ENCODE measurements at places on chromosomes 12 and 14.

DNA sequence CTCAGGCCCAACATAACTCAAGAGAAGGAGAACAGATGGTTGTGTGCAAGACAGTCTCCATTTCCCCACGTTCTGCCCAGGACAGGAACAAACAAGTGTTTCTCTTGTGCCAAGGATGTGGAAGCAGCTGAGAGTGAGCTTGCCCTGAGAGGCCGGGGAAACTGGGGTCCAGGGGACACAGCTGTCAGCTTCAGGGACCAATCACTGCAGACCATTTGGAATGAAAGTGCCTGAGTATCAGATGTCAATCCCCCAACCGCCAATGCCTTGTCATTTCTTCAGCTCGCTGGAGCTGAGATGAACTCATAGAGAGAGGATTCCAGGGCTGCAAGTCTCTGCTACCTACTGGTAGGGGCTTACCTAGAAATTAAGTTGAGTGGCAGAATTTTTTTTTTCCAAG is 71.9 kb upstream of the METAP2 start:
- DNase-seq, result no peak

- no peak for DNase-seq
Measured at GRCh38 chr14:59776468-59776867, 94.1 kb downstream of the RTN1 start.

- DNase-seq, result no peak
Measured at GRCh38 chr14:104147346-104148125, 9.1 kb downstream of the KIF26A start.

- peak; percentile 27 for DNase-seq
Measured at GRCh38 chr14:30214461-30215090, 286.9 kb upstream of the PRKD1 start.

DNA sequence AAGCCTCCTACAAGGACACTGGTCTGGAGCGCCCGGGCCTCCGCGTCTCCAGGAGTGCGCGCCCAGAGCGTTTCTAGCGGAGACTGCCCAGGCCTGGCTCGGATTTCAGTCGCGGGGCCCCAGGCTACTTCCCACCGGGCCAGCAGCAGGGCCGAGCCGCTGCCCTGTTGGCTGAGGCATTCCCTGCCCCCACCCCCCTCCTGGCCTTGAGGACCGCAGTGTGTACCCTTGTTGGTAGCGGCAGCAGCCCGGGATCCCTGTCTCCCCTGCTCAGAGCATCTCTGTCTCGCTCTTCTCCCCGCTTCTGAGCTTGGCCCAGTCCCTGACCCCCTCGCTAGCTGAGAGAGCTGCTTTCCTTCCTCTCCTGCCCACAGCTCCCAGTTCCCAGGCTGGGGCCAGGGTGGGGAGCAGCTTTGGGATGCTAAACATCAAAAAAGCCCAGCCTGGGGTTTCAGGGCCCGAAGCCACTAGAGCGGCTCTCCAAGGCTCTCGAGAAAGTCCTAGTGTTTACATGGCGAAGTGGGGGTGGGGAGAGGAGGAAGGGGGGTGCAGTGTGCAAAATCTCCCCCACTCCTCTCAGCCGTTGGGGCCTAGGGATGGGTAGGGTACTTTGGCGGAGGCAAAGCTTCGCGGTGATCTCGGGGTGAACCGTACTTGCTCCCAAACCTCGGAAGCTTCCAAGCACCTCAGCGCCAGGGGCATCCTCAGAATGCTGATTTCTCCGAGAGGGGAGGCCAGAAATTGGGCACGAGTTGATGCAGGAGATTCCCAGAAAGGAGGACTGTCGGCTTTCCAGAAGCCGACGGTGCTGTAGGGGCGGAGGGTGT is 6.4 kb downstream of the NKX2-1 start:
- DNase-seq, result no peak

DNA sequence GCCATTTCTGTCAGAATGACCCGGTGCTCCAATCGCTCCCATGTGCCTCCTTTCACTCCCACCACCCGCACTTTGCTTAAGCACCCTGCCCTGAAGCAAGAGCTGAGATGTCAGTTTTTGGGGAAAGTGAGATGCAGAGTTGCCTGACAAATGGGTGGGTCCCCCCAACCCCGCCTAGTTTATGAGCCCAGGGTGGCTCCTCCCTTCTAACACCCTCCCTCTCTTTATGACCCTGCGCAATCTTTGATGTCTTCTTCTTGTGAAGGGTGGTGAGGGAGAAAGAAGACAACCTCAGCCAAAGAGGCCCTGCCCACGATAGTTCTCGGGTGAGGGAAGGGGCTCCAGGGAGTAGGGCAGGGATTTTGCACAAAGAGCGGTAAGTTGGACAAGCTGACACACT is 89.5 kb upstream of the HOXC13 start:
- DNase-seq, result no peak

- no peak for DNase-seq
Measured at GRCh38 chr12:8819666-8819980, 2.8 kb upstream of the A2ML1 start.

DNA sequence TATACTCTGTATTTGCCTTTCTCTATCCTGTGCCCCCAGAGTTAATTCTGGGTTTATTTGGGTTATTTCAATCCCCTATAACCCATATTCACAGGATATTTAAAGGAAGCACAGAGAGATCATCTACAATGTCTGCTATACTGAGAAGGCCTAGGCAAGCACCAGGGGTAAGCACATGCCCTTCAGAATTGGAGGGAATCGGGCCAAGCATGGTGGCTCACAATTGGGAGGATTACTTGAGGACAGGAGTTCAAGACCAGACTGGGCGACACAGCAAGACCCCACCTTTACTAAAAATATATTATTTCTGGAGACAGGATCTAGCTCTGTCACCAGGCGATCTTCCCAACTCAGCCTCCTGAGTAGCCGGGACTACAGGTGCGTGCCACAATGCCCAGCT is 11.3 kb downstream of the FOXN3 start:
- no peak for DNase-seq

DNA sequence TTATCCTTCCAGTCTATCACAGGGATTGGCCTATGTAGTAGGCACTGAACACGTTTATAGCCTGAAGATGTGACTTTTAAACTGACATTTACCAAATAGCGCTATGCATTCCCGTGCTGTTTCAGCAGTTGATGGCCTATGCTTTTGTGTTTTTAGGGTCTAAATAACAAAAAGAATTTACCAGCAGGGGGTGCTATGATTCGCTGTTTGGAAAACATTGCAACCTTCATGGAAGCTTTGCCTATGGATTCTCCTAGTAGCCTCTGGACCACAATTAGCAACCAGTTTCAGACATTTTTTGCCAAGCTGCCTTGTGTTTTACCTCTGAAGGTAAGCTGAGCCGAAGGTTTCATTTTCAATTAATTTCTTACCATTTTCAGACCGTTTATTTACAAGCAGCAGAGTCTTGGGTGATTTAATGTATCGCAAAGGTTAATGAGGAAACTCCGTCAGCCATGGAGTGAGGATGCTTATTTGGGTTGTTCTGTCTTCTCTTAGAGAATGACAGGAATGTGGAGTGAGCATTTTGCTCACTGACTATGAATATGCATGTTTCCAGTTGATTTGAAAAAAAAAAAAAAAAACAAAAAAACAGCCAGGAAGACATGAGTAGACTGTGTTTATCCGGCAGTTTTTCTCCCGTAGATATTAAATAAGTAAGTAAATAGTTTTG is 133.1 kb downstream of the PRIMA1 start:
- DNase-seq, result no peak

- DNase-seq, result no peak
Measured at GRCh38 chr12:95126076-95126475, 52.7 kb upstream of the NR2C1 start.

GRCh38 chr12:46473634-46474329 is 101.2 kb upstream of the SLC38A2 start:
- DNase-seq, result no peak

GRCh38 chr12:54725233-54725843 is 77.2 kb upstream of the DCD start:
- peak; percentile 5 for DNase-seq

- DNase-seq, result no peak
Measured at GRCh38 chr14:32349322-32349721, 20.2 kb downstream of the AKAP6 start.

DNA sequence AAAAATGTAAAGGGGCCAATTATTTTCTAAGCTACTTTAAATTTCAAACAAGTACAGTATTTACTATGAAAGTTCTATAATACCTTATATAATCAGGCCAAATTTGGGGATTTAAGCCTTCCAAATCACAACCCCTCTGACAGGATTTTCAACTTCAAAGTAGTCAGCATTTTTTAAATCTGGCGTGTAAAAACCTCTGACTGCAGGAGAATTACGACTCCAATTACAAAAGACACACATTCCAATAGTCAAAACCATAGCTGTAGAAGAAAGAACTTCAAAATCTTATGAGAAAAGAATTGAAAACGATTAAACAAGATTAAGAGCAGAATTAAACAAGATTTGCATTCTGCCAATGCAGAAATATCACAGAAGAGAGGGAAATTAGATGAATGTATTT is 12.7 kb downstream of the OSBPL8 start:
- no peak for DNase-seq

DNA sequence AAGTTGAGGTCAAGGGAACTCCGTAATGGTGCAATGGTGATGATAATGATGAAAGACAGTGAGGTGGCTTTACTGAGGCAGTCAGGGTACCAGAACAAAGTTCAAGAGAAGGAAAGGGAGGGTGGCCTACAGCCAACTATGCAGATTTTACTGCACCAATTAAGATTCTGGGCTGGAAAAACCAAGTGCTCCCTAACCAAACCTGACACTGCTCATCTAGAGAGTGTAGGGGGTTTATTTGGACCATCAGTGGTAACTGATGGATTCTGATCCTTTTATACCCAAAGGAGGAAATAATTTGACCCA is 387 bp downstream of the LRRC9 start:
- no peak for DNase-seq

GRCh38 chr12:120381752-120382419 is 12.9 kb upstream of the MSI1 start:
- DNase-seq, result no peak

DNA sequence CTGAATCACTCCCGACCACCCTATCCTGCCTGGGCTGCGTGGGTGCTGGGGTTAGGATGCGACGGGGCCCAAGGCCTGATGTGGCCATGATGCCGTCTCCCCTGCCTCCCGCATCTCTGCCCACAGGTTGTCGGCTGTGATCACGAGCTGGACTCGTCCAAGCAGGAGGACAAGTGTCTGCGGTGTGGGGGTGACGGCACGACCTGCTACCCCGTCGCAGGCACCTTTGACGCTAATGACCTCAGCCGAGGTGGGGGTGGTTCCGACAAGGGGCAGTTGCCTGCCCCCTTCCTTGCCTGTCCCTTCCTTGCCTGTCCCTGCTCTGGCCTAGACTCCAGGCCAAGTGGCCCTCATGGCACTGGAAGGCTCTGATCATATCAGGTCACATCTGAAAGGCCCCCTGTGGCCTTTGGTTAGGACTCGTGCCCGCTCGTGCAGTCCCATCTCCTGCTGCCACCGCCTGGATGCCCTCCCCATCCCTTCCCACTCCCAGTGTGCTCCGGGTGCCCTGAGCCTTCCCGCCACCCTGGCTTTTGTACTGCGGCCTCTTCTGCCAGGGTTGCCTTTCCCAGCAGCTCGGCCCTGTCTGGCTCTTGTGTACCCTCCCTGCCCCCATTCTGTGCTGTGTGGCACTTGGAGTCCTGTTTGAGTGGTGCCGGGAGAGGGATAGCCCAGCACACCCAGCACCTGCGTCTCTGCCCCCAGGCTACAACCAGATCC is 13.6 kb downstream of the PAPLN start:
- no peak for DNase-seq

- DNase-seq, result no peak
Measured at GRCh38 chr14:64417055-64417770, 29.1 kb downstream of the MTHFD1 start.

DNA sequence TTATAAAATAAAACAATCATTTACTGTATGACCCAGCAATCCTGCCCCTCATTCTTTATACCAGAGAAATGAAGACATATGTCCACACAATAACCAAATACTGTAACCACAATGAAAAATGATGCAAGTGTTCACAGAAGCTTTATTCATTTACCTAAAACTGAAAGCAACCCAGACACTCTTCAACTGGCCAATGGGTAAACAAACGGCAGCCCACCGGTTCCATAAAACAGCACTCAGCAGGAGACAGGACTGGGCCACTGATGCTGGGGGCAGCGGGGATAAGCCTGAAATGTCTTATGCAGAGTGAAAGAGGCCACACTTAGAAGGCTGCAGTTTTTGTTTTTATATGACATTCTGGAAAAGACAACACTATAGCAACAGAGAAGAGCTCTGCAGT is 15.1 kb downstream of the DDX51 start:
- DNase-seq, result no peak

DNA sequence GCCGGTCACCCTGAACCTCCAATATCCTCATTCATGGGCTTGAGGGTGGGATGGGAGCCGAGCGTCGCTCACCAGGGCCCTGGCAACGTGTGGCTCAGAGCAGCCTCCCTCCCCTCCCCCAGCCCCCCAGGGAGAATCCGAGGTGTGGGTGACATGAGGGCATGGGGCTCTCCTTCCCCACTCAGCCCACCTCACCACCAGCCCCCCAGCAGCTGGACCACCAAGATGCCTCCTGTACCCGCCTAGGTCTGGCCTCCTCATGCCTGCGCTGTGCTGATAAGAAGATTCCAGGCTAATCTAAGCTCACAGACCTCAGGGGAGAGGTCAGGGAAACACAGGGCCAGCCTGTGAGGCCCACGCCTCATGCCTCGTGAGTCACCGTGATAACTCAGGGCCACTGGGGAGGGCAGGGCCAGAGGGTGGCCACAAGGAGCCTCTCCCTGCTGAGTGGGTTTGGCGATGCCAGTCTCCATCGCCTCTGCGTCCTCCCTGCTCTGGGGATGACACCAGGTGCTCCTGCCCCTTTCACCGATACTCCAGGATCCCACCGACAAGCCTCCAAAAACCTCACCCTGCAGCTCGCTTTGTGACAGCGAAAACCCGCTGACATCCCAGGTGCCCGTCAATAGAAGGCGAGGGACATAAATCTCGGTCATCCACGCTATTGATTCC is 56.9 kb downstream of the TESC start:
- DNase-seq, result no peak

GRCh38 chr12:19759227-19759626 is 319.9 kb downstream of the AEBP2 start:
- DNase-seq, result no peak

GRCh38 chr14:64235652-64236640 is 58.2 kb downstream of the ESR2 start:
- no peak for DNase-seq

DNA sequence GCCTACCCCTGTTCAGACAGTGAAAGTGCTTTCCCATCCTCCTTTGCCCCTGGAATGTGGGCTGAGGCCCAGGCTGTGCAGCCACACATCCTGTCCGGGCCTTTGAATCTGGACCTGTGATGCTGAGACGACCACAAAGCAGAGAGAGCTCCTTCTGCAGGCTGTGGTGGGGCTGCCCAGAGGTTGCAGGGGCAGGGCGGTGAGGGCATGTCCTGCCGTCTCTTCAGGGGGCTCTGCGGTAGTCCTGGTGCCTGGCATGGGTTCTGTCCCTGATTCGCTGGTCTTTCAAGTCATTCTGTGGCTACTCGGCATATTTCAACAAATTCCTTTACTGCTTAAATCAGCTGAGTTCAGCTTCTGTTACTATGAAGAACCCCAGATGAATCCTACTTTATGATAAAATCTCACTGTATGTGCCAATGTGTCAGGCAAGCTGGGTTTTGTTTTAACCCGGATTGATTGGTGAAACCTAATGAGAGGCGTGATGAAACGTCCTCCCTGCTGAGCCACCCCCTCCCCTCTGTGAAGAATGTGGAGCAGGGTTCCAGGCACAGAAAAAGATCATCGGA is 63.4 kb upstream of the DICER1 start:
- no peak for DNase-seq

Measured in T-helper 2 cell (primary cell).